GM13976 (cell line): ENCODE measurements at places on chromosomes 12 and 14.

- no peak for DNase-seq
Observed at GRCh38 chr14:58805605-58806409, 168.0 kb downstream of the DACT1 start.

DNA sequence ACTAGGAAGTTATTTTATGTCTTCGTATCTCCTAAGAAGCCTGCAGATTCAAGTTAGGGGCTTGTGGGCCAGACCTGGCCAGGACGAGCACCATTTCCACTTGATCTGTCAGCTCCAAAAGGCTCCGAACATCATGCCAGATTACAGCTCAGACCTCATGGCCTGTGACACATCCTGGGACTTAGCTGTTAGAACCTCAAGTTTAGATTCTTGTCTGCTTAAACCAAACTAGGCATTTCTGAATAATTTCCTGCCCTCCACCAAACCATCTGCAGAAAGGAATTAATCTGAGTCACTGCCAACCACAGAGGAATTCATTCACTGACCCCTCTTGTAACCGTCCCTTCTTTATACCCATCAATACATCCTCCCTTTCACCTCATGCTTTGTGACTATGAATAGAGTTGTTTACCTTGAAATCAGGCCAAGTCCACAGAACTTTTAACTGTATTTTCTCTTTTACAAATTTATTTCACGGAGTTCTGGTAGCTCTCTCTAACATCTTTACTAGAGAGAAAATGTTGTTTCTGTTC lies 120.3 kb downstream of the FBXL14 start:
- no peak for DNase-seq

- no peak for DNase-seq
Observed at GRCh38 chr14:99468836-99469592, 11.6 kb downstream of the SETD3 start.

GRCh38 chr14:73796893-73797542 lies 54.6 kb upstream of the PTGR2 start:
- no peak for DNase-seq

GRCh38 chr12:93825931-93826555 lies 148.9 kb downstream of the CRADD start:
- no peak for DNase-seq

- no peak for DNase-seq
Observed at GRCh38 chr14:85316701-85317410, 213.1 kb upstream of the FLRT2 start.

DNA sequence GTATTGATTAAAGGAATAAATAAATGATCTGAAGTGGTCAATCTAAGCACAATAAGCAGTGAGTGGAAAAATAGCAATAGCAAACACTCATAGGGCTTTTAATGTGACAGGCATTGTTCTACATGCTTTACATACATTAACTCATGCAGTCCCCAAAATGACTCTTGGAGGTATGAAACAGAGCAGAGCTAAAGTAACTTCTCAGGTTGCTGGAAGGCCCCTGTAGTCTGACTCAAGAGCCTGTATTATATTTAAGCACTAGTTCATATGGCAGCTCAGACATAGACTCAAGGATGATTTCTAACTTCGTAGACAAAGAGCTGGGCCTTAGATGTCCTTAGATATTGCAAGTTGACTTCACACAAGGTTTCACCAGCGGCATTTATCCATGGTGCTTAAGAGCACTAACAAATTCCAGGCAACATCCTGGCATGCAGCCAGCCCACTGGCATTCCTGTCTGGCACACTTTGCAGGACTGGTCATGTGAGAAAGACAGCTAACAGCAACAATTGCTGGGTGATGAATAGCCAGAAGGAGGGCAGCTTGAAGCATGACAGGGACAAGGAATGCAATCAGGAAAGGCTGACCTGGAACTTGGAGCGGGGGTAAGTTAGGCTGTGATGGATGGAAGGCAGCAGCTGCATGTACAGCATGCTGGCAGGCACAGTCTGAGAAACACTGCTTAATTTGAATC lies 22.9 kb upstream of the KTN1 start:
- DNase-seq = no peak

DNA sequence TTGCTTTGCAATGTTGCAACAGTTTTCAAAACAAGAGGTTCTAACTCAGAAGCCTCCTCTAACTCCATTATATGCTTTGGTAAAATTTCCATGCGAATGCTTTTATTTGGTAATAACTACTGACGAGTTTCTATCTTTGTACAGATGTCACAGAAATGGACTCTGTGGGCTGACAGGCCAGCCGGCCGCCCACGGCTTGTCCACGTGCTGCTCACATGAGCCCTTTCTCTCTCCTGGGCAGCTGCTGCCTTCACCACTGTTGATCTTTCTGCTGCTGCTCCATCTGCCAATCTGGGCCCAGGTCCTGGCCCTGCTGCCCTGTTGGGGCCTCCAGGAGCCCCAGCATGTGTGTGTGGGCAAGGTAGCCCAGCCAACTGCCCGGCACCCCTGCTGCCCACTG lies 168.2 kb upstream of the TMEM132C start:
- no peak for DNase-seq

GRCh38 chr14:70281939-70282338 lies 77.5 kb downstream of the COX16 start:
- no peak for DNase-seq

- DNase-seq = peak; percentile 32
Observed at GRCh38 chr12:90959538-90960139, 4.7 kb upstream of the CCER1 start.

GRCh38 chr14:74368441-74368840 lies 20.2 kb downstream of the VRTN start:
- no peak for DNase-seq

DNA sequence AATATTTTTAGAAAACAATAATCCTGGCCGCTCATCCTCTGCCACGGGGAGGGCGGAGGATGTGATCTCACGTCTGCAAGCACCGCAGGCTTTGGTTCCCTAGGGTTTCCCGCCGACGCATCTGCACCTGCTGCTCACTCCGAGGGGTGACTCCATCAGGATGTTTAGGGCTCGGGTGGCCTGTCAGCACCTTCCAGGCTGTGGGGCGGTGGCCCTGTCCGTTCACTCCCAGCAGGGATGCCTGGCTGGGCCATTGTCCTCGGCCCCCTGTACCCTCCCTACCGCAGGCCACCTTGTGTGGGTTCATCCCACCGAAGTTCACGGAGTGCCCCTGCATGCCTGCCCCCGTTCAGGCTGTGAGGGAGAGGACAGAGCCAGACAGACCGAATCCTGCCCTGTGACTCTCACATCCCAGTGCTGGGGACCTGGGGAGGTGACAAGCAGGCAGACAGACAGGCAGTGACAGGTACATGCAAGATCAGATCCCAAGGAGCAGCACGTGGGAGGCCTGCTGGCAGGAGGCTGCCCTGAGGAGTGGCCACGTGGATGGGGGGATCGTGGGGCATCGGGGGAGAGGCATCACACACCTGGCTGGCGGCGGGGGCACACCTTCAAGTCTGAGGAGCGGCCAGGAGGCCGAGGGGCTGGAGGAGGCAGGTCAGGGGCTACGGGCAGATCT lies 112.6 kb downstream of the ADGRD1 start:
- no peak for DNase-seq

DNA sequence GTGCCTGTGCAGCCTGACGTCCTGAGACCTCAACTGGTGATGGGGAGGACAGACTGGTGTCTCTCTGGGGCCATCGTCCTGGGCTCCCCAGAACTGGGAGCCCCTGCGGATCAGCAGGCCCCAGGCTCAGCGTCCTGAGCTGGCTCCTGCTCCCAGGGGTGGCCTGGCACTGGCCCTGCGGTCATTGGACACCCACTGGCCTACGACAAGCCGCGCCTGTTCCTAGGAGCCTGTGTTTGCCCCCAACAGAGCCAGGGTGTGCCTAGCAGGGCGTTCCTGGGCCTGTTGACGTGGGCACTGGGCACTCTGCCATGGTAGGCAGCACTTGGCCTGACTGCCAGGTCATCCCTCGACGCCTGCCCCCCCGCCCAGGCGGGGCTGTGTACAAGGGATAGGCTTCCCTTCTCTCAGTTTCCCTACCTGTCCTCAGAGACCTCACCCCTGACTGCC lies 8.4 kb downstream of the ADSS1 start:
- DNase-seq = no peak

GRCh38 chr12:49344486-49345050 lies 2.1 kb upstream of the DNAJC22 start:
- no peak for DNase-seq

- DNase-seq = no peak
Observed at GRCh38 chr12:114229150-114229549, 176.8 kb downstream of the TBX5 start.

GRCh38 chr12:130423991-130424857 lies 86.5 kb downstream of the PIWIL1 start:
- no peak for DNase-seq

GRCh38 chr12:52264435-52264825 lies 10.0 kb upstream of the KRT86 start:
- DNase-seq = no peak

DNA sequence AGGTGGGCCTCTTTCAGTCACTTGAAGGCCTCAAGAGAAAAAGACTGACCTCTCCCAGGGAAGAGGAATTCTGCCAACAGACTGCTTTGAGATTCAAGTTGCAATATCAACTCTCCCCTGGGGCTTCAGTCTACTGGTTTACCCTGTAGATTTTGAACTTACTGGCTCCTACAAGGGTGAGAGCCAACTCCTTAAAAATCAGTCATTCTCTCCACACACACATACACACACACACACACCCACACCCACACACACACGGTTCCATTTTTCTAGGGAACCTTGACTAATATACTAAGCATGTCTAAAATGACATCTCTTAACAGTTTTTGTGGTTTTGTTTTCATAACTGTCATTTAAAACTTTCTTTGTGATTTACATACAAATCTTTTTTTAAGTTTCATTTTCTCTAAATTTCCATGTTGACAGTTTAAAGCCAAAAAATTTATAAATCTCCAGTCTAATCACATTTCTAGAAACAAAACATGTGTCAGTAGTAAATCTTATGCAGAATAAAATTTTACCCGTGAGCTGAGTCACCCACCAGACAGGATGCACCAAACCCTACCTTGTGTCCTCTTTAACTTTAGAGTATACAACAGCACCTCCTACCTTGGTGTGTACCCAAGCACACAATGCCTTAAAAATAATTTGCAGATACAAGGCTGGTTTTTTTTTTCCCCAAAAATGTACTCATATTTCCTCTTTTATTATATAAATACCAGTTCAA lies 394.6 kb downstream of the AEBP2 start:
- DNase-seq = no peak

- DNase-seq = peak; percentile 82
Observed at GRCh38 chr12:47739979-47740378, 14.7 kb upstream of the ENDOU start.

GRCh38 chr12:91441993-91442952 lies 259.7 kb upstream of the DCN start:
- DNase-seq = no peak

DNA sequence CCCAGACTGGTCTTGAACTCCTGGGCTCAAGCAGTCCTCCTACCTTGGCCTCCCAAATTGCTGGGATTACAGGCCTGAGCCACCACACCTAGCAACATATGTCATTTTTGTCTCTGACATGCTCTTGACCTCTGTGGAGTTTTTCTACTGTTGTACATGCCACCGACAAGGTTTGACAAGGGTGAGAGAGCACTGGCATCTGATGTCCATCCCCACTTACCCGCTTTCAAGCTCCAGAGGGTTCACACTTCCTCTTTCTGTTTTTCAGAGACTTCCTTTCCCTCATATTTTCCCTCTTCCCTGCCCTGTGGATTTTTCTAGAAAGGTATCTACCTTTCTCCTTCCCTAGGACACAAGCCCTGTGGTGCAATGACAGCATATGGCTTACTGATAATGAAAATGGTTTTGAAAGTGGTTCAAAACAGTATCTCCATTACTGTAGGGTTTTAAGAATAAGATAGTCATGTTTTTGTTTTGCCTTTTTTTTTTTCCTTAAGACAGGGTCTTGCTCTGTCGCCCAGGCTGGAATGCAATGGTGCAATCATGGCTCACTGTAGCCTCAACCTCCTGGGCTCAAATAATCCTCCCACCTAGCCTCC lies 27.7 kb upstream of the PLEKHG3 start:
- DNase-seq = no peak

GRCh38 chr12:107662484-107662883 lies 23.1 kb upstream of the PWP1 start:
- no peak for DNase-seq

DNA sequence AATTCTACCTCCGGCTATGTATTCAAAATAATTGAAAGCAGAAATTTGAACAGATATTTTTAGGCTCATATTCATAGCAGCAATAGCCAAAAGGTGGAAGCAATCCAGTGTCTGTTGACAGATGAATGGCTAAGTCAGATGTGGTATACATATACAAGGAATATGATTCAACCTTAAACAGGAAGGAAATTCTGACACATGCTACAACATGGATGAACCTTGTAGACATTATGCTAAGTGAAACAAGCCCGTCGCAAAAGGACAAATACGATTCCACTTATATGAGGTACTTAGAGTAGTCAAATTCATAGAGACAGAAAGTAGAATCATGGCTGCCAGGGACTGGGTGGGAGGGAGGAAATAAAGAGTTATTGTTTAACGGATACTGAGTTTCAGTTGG lies 331.6 kb downstream of the PCNX1 start:
- no peak for DNase-seq

- DNase-seq = no peak
Observed at GRCh38 chr12:108605000-108605689, 7.3 kb upstream of the TMEM119 start.

DNA sequence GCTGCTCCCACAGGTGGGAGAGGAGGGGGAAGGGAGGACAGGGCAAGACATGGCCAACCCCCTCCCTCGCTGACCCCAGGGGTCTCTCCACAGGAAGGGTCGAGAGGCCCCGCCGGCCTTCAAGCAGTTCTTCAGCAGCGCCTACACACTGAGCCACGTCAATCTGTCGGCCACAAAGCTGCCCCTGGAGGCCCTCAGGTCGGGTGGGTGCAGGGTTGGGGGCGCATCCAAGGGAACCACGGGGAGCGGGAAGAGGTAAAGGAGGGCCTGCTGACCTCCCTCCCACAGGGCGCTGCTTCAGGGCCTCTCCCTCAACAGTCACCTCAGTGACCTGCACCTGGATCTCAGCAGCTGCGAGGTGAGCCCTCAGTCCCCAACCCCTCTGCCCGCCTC lies 6.1 kb downstream of the CARMIL3 start:
- DNase-seq = no peak

- DNase-seq = no peak
Observed at GRCh38 chr12:120774169-120774916, 48.7 kb downstream of the ACADS start.

DNA sequence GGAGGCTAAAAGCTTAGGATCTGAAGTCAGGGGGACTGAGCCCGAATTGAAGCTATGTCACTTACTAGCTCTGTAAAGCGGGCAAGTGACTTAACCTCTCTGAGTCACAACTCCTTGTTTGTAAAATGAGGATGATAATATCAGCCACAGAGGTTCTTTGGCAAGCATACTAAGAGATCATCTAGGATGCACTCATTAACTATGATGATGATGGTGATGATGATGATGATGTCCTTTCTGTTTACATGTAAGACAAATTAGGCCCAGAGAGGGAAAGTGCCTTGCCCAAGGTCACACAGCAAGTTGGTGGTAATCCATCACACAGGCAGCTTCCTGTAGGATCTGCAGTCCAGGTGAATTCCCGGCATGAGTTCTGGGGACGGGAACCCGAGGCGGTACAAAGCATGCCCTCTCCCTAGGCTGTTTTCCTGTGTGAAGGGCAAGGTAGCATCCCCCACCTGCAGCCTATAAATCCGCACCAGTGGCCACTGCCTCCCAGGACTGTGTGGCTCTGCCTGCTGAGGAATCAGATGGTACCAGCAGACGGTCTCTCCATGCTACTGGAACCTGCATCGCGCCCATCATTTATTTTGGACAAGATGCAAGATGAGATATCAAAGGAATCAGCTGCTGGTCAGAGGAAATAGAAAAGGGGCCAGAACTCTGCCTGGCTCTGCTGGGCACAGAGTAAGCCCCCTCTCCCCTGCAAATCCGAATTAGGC lies 55.2 kb downstream of the MAP1LC3B2 start:
- no peak for DNase-seq
